ENCODE measurements at places on chromosomes 6 and 20. TPM values are rescaled to one million over a fixed set of nuclear protein-coding genes. Genes with fewer than 3 reads are reported as not detected.

- DNase-seq, result no peak
These were observed 64.6 kb upstream of the TXNDC5 start for GRCh38 chr6:7974938-7975763.

GRCh38 chr20:44609006-44609515 lies 26.7 kb downstream of the PKIG start:
- DNase-seq, result no peak

DNA sequence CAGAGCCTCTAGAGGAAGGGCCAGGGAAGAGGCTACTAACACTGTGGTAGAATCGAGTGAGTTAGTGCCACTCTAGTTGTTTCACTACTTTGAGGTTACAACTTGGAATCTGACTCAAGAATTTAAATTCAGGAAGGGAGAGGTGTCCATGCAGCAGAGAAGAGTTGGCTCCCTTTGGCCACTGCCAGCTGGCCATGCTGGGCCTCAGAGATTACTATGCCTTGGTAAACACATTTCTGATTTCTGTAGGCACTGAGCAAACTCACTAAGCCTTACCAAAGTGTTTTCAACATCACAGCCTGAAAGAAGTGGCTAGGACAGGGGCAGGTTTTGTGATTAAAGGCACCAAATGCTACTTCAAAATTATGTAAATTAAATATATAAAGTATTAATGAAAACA lies 61.9 kb downstream of the ZHX3 start:
- DNase-seq, result no peak

- no peak for DNase-seq
These were observed 8.6 kb upstream of the LY6G5C start for GRCh38 chr6:31689249-31690110.

DNA sequence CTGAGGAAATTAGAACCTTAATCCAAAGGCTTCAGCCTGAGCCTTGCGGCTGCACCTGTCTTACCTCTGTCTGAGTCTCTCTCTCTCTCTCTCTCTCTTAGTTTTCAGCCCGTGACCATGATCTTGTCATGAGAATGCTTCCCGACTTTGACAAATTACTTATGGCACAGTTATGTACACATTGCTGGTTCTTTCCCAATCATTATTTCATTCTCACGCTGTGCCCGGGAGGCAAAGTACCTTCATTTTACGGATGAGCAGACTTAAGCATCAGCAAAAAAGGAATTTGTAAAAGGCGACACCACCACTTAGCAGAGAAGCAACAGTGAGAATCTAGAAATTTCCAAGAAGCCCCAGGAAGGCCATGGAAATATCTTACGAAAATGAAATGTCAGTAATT lies 54.6 kb downstream of the GMPR start:
- no peak for DNase-seq

DNA sequence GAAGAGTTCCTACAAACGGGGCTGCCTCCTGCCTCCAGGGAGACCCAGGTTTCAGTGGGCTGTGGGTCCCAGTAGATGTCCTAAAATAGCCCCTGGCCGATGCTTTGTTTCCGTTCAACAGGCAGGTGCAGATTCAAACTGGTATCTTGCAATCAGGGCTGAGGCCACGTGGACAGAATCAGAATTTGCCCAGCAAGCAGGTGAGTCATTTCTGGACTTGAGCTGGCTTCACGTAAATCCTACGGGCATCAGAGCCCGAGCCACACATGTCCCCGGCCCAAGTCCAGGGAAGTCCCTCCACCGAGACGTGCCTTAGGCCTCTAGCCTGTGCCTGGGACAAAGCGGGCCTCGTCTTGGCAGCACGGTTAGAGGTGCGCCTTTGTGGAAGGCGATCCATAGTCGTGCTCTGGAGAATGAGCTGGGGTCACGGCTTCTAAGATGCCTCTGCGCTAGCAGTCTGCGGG lies 101.6 kb upstream of the FRMD1 start:
- DNase-seq, result no peak

DNA sequence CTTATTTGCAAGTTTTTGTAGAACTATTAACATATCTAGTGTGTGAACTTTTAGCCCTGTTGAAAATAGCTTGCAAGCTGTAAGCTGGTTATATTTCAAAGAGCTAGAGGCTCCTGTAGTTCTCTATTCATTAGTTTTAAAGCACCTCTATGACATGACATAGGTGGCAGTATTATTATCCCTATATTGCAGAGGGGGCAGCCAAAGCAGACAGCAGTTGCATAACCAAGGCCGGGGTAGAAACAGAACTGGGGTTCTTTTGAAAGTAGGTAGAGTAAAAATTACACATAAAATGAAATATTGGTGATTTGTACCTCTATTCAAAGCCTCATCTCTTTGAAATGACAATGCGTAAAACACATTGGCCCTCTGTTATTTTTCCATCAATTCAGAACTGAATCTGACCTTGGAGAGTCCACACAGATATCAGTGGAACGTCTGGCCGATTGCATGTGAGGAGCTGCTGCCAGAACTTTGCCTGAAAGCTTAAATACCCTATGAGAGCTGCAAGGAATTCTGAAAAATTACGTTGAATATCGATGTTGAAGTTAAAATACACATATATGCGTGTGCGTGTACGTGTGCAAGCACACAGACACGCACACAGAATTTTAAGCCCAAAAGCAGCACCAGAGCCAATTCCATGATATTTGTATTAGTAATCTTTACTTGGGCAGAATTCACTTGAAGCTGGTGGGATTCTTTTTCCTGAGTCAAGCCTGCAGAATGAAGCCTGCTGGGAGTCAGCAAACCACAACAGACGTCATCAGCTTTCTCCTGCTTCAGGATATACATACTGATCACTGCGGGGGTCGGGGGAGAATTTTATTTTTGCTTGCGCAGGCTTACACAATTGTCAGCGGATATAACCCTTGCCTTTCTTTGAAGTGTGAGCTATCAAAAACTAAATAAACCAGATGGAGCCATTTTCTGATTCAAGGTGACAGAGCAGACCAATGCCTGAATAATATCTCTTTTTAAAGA lies 163.2 kb downstream of the PDE7B start:
- no peak for DNase-seq

- DNase-seq, result no peak
These were observed 324.7 kb upstream of the JARID2 start for GRCh38 chr6:14921170-14921569.

- DNase-seq, result peak; percentile 72
These were observed 27.8 kb downstream of the PAQR8 start for GRCh38 chr6:52389626-52390360.

- DNase-seq, result no peak
These were observed 91.1 kb downstream of the ATXN1 start for GRCh38 chr6:16670183-16670582.

DNA sequence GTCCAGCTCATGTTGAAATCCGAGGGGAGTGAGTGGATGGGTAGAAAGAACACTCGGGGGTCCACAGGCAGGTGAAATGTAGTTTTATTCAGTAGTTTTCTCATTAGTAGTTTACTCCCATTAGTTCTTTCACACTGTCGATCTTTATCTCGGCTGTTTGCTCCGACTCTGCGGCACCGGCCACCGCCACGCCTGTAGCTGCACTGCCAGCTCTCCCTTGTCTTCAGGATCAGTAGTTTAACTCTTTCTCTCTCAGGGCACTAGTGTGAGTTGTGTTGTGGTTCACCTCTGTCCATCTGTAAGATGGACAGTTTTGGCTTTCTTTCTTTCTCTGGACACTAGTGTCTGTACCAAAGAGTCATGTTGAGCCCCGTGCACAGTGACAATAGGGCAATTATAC lies 195.7 kb downstream of the LMBRD1 start:
- DNase-seq, result no peak

GRCh38 chr20:17966432-17967310 lies 1.9 kb downstream of the SNX5 start:
- DNase-seq, result peak; percentile 42

GRCh38 chr6:133977983-133978895 lies 25.2 kb downstream of the TBPL1 start:
- DNase-seq, result no peak

- no peak for DNase-seq
These were observed 61.7 kb downstream of the PLEKHG1 start for GRCh38 chr6:150661216-150662007.

- no peak for DNase-seq
These were observed 174.5 kb downstream of the SOX4 start for GRCh38 chr6:21767891-21768648.

GRCh38 chr20:4811661-4812181 lies 90.0 kb downstream of the PRND start:
- DNase-seq, result peak; percentile 83

- DNase-seq, result peak; percentile 49
These were observed 7.2 kb downstream of the PRDM13 start for GRCh38 chr6:99613705-99614429.

- DNase-seq, result no peak
These were observed 100.3 kb upstream of the MTHFD1L start for GRCh38 chr6:150765067-150765764.

DNA sequence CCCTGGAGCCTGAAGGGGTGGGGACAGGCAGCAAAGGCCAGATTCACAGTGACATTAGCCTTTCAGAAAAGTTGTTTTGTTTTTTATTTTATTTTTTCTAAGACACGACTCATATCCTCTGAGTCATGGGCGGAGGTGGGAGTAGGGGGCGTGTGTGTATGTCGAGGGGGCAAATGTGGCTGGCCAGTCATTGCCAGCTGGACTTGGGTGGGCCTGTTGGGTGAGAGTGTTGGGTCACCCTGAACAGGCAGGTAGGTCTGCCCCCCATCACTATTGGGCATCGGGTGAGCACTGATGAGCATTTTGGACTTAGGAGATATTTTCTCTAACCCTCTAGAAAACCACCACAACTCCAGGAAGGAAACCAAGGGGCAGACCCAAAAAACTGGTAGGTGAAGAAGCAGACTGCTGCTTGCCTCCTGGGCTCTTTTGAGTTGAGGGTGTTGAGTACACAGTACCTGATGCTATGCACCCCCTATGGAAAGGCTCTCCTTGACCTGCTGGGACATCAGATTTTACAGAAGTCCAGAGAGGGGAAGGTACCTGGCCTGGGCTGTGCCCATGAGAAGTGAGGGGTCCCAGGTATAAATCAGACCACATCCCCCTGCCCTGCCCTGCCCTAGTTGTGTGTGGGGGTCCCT lies 5.6 kb downstream of the SMIM29 start:
- no peak for DNase-seq

GRCh38 chr6:168190646-168191443 lies 111.8 kb upstream of the FRMD1 start:
- no peak for DNase-seq

- no peak for DNase-seq
These were observed 278.1 kb downstream of the MEI4 start for GRCh38 chr6:77930952-77931351.

- no peak for DNase-seq
These were observed 123.5 kb upstream of the SAMD5 start for GRCh38 chr6:147384737-147385710.

- no peak for DNase-seq
These were observed 74.7 kb upstream of the TCF21 start for GRCh38 chr6:133814238-133814637.

DNA sequence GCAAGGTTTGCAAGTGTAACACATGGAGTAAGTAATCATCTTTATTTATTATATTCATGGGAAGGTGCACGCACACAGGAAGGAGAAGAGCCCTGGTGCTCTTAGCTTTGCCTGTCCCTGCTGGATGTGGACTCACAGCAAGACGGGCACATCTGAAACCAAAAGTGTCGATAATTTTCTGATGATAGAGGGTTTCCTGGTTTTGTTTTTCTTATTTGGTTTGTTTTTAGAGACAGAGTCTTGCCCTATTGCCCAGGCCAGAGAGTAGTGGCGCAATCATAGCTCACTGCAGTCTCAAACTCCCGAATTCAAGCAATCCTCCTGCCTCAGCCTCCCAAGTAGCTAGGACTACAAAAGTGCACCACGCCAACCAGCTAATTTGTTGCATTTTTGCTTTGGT lies 7.8 kb upstream of the KHDC1L start:
- DNase-seq, result no peak

- DNase-seq, result no peak
These were observed 84.3 kb downstream of the CTNNBL1 start for GRCh38 chr20:37777988-37778659.

GRCh38 chr20:53621482-53622246 lies 28.0 kb upstream of the ZNF217 start:
- peak; percentile 33 for DNase-seq

DNA sequence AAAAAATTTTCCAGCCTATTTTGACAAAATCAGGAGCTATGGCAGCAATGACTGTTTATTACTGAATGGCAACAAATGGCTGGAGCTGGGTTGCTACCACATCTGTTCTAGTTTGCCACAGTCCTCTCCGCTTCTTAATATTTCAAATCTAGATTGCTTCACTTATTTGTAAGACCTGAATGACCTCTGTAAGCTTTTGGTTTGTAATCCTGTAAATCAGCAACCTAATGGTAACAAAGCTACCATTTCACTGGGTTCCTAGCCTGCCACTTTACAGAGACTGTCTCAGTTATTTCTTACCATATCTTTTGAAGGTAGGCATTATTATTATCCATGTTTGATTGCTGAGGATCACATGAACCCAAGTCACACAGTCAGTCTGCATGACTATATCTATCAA lies 15.4 kb downstream of the ZNFX1 start:
- DNase-seq, result no peak

- no peak for DNase-seq
These were observed 12.7 kb downstream of the STX11 start for GRCh38 chr6:144162977-144163376.

GRCh38 chr20:50304501-50304856 lies 113.8 kb downstream of the CEBPB start:
- no peak for DNase-seq

GRCh38 chr6:157339432-157339831 lies 16.1 kb upstream of the TMEM242 start:
- DNase-seq, result no peak

GRCh38 chr6:34519971-34520644 lies 36.0 kb downstream of the SPDEF start:
- no peak for DNase-seq

GRCh38 chr6:44696099-44696498 lies 308.6 kb downstream of the CDC5L start:
- no peak for DNase-seq

GRCh38 chr6:100987556-100987955 lies 106.4 kb upstream of the ASCC3 start:
- no peak for DNase-seq

DNA sequence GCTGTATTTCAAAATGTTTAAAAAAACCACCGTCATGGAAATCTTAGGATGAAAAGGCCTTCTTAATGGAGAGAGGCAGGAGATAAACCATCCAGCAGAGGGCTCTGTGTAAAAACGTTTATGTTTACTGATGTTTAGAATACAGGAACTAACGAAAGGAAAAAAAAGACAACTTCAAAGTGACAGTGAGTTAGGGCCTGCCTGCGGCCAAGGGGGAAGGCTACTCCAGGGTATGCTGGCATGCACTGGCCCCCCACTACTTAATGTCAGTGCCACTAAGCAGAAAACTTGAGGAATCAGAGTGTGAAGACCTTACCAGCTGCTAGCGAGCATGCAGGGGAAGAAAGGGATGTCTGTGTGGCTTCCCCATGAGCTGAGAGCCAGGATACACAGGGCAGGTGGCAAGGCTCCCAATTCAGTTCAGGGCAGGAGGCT lies 47.7 kb downstream of the AKAP7 start:
- DNase-seq, result peak; percentile 55

Gene AKAP12
- 0.08 TPM for total RNA-seq

Gene DHX16
- total RNA-seq, result 38.5 TPM

Gene AKIRIN2
- 42.1 TPM for total RNA-seq

Gene RUNX2
- 2.7 TPM for total RNA-seq

Gene GPR63
- 1.6 TPM for total RNA-seq

Gene COL21A1
- total RNA-seq, result not detected

Gene VSTM2L
- total RNA-seq, result not detected

Gene DLK2
- not detected for total RNA-seq

Gene DEFB124
- total RNA-seq, result not detected

Gene TOX2
- total RNA-seq, result 0.31 TPM

Gene GLP1R
- total RNA-seq, result not detected

Gene GSTA2
- not detected for total RNA-seq
